ENCODE measurements at places on chromosomes 6 and 20.

DNA sequence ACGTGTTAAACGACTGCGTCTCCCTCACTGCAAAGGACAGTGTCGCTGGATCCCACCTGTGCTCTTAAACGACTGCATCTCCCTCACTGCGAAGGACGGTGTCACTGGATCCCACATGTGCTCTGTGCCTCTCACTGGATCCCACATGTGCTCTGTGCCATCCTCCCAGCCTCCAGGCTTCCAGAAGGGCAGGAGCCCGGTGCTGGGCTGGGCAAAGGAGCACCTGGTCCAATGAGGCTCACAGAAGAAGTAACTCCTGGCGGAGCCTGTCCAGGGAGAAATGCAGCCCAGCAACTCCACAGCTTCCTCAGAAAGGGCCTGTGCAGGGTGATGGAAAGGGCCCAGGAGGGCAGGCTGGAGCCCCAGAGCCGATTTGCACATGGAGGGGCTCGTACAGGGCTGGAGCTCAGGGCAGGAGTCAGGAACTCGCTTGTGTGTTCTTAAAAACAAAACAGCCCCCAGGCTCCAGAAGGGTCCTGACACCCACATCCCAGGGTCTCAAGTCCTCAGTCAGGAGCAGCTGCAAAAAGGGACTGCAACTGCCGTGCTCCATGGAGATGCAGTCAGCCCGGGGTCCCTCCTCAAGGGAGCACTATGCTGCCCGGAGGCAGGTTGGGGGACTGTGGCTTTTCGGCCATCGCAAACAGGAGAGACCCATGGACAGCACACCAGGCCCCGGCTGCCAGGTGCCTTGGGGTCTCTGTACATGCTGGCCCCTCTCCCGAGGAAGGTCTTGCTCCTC lies 52.7 kb downstream of the DLL1 start:
- no peak for DNase-seq
- no peak overlapping the region for H3K4me3 ChIP-seq
- H3K36me3 ChIP-seq, result no peaks in the 10 kb centered on the region
- H3K27me3 ChIP-seq, result no peaks in the 10 kb centered on the region
- H3K4me1 ChIP-seq, result no peaks in the 10 kb centered on the region

GRCh38 chr6:111796310-111796918 lies 76.8 kb downstream of the FYN start:
- H3K27me3 ChIP-seq, result no peaks in the 10 kb centered on the region
- H3K4me3 ChIP-seq, result no peak overlapping the region
- no peaks in the 10 kb centered on the region for H3K4me1 ChIP-seq
- no peak for DNase-seq

DNA sequence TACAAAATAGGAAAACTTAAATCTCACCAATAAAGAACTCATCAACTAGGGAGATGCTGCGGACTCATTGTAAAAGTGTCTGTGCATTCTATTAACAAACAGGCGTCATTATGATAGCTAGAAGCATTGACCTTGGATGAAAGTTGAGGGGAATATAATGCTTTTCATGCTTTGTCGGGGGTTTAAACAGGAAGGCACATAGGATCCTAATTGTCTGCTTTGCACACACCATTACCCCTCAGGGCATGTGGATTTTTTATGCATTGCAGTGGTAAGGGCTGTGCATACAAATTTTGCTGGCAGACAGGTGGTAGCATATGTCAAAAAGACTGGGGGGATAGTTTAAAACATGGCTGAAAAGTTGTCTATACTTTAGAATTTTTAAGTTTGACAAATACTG lies 447.9 kb upstream of the PLCB4 start:
- H3K36me3 ChIP-seq, result no peaks in the 10 kb centered on the region
- H3K4me1 ChIP-seq, result no peaks in the 10 kb centered on the region
- no peak overlapping the region for H3K27ac ChIP-seq
- H3K27me3 ChIP-seq, result no peaks in the 10 kb centered on the region
- no peak for DNase-seq

DNA sequence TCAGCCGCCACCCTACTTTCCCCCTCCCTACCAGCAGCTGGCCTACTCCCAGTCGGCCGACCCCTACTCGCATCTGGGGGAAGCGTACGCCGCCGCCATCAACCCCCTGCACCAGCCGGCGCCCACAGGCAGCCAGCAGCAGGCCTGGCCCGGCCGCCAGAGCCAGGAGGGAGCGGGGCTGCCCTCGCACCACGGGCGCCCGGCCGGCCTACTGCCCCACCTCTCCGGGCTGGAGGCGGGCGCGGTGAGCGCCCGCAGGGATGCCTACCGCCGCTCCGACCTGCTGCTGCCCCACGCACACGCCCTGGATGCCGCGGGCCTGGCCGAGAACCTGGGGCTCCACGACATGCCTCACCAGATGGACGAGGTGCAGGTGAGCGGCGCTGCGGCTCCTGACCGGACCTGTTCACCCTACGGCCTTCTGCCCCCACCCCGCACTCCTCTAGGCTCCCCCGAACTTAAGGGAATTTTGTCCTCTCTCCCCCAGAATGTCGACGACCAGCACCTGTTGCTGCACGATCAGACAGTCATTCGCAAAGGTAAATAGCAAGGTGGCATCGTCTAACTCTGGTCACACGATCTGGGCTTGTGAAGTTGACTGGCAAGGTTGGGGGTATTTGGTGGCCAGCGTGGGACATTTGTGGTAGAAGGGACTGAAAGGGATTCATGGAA lies 2.3 kb downstream of the TFAP2C start:
- peaks cover 4% of the 10 kb centered on the region for H3K4me1 ChIP-seq
- H3K27ac ChIP-seq, result no peak overlapping the region
- no peaks in the 10 kb centered on the region for H3K36me3 ChIP-seq
- H3K4me3 ChIP-seq, result no peak overlapping the region
- H3K27me3 ChIP-seq, result no peaks in the 10 kb centered on the region

- H3K27me3 ChIP-seq, result peaks cover 71% of the 10 kb centered on the region
- DNase-seq, result no peak
- no peaks in the 10 kb centered on the region for H3K36me3 ChIP-seq
- no peaks in the 10 kb centered on the region for H3K4me1 ChIP-seq
- H3K4me3 ChIP-seq, result no peak overlapping the region
- H3K27ac ChIP-seq, result no peak overlapping the region
These were observed 197.9 kb upstream of the KCNK16 start for GRCh38 chr6:39520411-39520810.

- H3K4me1 ChIP-seq, result peaks cover 19% of the 10 kb centered on the region
- no peak for DNase-seq
- peaks cover 5% of the 10 kb centered on the region for H3K36me3 ChIP-seq
- H3K27me3 ChIP-seq, result no peaks in the 10 kb centered on the region
- H3K4me3 ChIP-seq, result peak overlapping the region; percentile 90
These were observed 812 bp downstream of the SLC9A8 start for GRCh38 chr20:49813305-49813974.

GRCh38 chr20:52682237-52682636 lies 289.9 kb upstream of the TSHZ2 start:
- DNase-seq, result no peak
- H3K27me3 ChIP-seq, result no peaks in the 10 kb centered on the region
- no peaks in the 10 kb centered on the region for H3K4me1 ChIP-seq

DNA sequence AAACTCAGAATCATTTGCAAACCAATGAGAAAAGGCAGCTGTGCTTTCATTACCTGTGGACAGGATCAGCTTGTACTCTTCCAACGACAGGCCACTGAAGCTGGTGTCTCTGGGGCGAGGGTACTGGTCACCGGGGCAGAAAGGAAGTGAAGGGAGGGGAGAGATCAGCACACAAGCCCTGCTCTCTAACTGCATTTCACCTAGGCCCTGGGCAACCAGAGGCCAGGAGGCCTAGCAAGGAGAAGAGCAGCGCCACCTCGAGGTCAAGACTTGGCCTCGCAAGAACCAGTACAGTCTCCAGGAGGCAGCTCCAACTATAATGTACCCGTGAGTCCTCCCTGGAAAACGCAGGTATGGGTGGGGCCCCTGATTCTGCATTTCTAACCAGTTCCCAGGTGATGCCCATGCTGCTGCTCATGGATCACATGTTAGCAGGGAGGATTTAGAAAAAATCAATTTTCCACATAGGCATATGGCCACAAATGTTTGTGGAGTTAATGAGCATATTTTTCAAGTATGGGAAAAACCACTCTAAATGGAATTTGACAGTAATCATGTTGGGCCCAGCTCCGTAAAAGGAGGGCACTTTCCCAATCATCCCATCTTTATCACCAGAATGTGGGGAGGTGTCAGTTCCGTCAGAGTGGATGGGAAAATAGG lies 11.0 kb downstream of the UQCC2 start:
- H3K4me1 ChIP-seq, result peaks cover 4% of the 10 kb centered on the region
- H3K27ac ChIP-seq, result no peak overlapping the region
- H3K36me3 ChIP-seq, result peaks cover 26% of the 10 kb centered on the region
- no peaks in the 10 kb centered on the region for H3K27me3 ChIP-seq

DNA sequence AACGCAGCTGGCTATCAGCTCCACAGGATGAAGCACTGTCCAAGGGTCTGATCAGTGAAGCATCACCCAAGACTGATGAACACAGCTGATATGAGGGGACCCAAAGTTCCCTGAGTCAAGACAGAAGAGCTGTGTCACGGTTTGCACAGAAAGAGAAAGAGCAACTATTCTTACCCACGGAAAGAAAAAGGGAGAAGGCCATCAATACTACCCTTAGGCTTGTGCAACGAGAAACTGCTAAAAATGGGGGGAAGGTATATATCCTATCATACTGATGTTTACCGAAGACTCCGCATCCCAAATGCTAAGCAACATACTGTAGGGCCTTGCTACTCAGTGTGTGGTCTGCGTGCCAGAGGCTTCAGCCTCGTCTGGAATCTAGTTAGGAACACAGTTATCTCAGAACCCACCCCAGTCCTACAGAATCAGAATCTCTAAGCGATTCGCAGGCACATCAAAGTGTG lies 665 bp downstream of the FASTKD5 start:
- peaks cover 10% of the 10 kb centered on the region for H3K4me1 ChIP-seq
- DNase-seq, result no peak
- H3K36me3 ChIP-seq, result peaks cover 8% of the 10 kb centered on the region
- peak overlapping the region; percentile 76 for H3K27ac ChIP-seq
- no peaks in the 10 kb centered on the region for H3K27me3 ChIP-seq
- peak overlapping the region; percentile 98 for H3K4me3 ChIP-seq

GRCh38 chr6:53412021-53412715 lies 63.4 kb upstream of the ELOVL5 start:
- H3K4me3 ChIP-seq, result no peak overlapping the region
- no peaks in the 10 kb centered on the region for H3K36me3 ChIP-seq
- DNase-seq, result no peak
- no peak overlapping the region for H3K27ac ChIP-seq
- H3K27me3 ChIP-seq, result no peaks in the 10 kb centered on the region

- H3K27me3 ChIP-seq, result no peaks in the 10 kb centered on the region
- no peaks in the 10 kb centered on the region for H3K36me3 ChIP-seq
- DNase-seq, result no peak
- H3K4me1 ChIP-seq, result no peaks in the 10 kb centered on the region
- H3K4me3 ChIP-seq, result no peak overlapping the region
These were observed 165.1 kb upstream of the PROKR2 start for GRCh38 chr20:5481872-5482271.

DNA sequence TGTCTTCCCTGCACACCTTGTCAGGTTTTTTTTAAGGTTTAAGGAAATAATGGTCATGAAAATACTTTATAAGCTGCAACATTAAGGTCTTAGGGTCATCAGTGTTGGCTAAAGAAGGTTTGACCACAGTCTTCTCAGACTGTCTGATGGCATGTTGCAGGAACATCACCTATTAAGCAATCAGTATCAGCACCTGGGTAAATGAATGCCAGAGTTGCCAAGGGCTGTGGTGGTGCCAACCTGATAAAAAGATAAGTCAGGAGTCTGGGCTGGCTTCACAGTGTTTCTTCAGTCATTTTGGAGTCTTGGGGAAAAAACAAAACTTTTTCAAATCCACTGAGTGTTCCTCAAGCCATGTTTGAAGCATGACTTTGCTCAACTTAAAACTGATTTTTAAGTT lies 61.5 kb upstream of the VSTM2L start:
- H3K27ac ChIP-seq, result no peak overlapping the region
- no peak overlapping the region for H3K4me3 ChIP-seq
- H3K36me3 ChIP-seq, result no peaks in the 10 kb centered on the region
- no peak for DNase-seq

- H3K4me3 ChIP-seq, result no peak overlapping the region
- H3K27me3 ChIP-seq, result no peaks in the 10 kb centered on the region
- no peak for DNase-seq
- no peaks in the 10 kb centered on the region for H3K36me3 ChIP-seq
These were observed 62.1 kb upstream of the ADGRB3 start for GRCh38 chr6:68572975-68573374.

GRCh38 chr6:11974089-11974488 lies 38.0 kb upstream of the HIVEP1 start:
- H3K27ac ChIP-seq, result no peak overlapping the region
- no peaks in the 10 kb centered on the region for H3K27me3 ChIP-seq
- H3K36me3 ChIP-seq, result no peaks in the 10 kb centered on the region
- no peaks in the 10 kb centered on the region for H3K4me1 ChIP-seq
- no peak for DNase-seq
- H3K4me3 ChIP-seq, result no peak overlapping the region

- no peaks in the 10 kb centered on the region for H3K36me3 ChIP-seq
- DNase-seq, result no peak
- no peaks in the 10 kb centered on the region for H3K27me3 ChIP-seq
- H3K4me1 ChIP-seq, result peaks cover 23% of the 10 kb centered on the region
These were observed 116.2 kb downstream of the GMDS start for GRCh38 chr6:2129182-2129621.

- no peaks in the 10 kb centered on the region for H3K27me3 ChIP-seq
- H3K36me3 ChIP-seq, result peaks cover 22% of the 10 kb centered on the region
These were observed 25.5 kb downstream of the AMD1 start for GRCh38 chr6:110900028-110900598.

GRCh38 chr6:129686941-129687627 lies 22.9 kb downstream of the ARHGAP18 start:
- H3K27me3 ChIP-seq, result no peaks in the 10 kb centered on the region
- DNase-seq, result no peak
- H3K36me3 ChIP-seq, result no peaks in the 10 kb centered on the region
- no peak overlapping the region for H3K4me3 ChIP-seq
- peak overlapping the region; percentile 97 for H3K27ac ChIP-seq

GRCh38 chr6:101401171-101401570 lies 7.7 kb downstream of the GRIK2 start:
- no peak for DNase-seq
- no peaks in the 10 kb centered on the region for H3K4me1 ChIP-seq
- H3K27ac ChIP-seq, result no peak overlapping the region
- H3K27me3 ChIP-seq, result no peaks in the 10 kb centered on the region
- H3K4me3 ChIP-seq, result no peak overlapping the region
